ENCODE measurements at places on chromosomes 2 and 18.
A peak's percentile ranks its signal among the peaks of the same experiment; 100 is the strongest.

DNA sequence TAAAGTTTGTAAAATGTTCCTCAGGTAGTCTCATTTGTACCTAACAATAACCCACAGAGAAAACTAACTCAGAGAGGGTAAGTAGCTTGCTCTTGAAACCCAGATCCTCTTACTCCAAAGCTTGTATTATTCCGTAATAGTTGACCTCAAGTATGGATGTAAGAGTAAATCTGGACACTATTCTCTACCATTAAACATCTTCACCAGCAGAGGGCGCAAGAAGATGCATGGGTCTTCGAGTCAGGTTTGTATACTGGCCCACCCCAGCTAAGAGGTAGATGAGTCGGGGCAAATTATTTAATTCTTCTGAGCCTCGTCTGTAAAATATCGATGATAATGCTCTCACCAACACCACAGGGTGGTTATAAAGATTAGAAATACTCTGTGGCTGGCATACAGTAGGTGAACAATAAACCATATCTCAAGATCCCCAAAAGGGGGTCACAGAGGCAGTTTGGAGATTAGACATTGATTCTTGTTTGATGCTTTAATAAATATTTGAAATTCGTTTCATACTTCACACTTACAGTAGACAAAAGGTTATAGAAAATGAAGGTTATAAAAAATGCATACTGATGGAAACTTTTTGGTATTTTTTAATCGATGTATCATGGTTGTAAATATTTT, 3.5 kb upstream of the CABLES1 start:
- DNase-seq = peak; percentile 67

DNA sequence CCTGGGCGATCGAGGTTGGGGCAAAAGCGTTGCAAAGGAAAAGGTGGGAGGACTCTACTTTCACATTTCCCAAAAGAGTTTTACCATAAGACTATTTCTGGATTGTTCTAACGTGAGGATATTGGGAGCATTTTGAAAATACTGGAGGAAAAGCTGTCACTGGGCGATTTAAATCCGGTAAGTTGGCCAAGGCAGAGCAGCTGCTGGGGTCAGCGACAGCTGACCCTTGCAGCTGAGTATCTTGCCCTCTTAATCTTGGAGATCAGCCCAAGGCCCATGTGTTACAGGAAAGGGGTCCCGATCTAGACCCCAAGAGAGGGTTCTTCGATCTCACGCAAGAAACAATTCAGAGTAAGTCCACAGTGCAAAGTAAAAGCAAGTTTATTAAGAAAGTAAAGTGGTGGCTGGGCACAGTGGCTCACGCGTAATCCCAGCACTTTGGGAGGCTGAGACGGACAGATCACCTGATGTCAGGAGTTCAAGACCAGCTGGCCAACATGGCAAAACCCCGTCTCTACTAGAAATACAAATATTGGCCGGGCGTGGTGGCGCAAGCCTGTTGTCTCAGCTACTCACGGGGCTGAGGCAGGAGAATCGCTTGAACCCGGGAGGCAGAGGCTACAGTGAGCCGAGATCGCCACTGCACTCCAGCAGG, 964 bp upstream of the ST3GAL5 start:
- DNase-seq = no peak

DNA sequence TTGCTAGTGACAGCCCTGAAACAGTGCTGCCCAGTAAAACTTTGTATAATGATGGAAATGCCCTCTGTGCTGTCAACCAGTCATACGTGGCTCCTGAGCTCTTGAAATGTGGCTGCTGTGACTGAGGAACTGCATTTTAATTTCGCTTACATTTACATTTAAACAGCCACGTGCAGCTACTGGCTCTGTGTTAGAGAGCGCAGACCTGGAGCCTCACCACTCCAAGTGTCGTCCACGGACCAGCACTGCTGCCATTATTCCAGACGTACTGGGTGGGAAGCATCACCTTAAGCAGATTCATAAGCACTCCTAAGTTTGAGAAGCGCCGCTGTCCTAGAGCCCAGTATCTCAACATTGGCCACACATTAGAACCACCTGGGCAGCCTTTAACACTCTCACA, 77.0 kb upstream of the MGAT4A start:
- no peak for DNase-seq

DNA sequence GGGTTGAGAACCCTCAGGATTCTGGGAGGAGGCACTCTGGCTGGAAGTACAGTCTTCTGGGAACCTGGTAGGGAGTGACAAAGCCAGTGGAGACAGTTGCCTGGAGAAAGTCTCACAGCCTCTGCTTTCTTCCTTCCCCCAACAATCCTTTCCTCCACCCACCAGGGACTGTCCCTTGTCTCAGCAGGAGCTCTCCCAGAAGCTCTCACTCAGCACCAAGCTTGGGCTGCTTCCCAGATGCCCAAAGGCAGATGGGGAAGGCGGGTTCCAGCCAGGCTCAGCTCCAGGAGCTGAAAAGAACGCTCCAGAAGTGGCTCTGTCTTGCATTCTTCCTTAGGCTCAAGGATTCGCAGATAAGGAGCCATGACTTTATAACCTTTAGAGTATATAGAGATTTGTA, 7.6 kb upstream of the NAGK start:
- no peak for DNase-seq

DNA sequence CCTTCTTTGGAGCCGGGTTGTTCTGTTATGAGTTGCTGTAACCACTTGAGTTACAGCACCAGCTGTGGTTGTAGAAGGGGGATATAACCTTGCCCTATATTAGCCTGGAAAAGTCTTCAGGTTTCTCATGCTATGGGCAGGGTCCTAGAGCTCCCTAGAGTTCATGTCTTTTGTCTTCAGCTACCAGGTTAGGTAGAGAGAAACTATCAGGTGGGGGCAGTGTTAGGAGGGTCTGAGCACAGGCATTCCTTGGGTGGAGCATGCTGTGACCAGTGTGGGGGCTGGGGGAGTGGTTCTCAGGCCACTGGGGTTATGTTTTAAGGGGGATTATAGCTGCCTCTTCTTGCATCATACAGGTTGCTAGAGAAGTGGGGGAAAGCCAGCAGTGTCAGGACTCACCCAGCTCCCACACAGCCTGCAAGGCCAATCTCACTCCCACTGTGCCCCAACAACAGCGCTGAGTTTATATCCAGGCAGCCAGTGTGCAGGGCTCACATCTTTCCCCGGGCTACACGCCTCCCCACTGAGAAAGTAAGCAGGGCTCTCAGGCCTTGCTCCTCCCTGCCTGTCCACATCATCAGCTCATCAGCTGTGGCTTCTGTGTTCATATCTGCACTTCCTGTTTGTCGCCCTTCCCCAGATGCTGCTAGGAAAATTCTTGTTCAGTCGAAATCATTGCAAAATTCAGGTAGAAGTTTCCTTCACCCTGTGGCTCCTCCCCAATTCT, 133.8 kb upstream of the NRXN1 start:
- no peak for DNase-seq

DNA sequence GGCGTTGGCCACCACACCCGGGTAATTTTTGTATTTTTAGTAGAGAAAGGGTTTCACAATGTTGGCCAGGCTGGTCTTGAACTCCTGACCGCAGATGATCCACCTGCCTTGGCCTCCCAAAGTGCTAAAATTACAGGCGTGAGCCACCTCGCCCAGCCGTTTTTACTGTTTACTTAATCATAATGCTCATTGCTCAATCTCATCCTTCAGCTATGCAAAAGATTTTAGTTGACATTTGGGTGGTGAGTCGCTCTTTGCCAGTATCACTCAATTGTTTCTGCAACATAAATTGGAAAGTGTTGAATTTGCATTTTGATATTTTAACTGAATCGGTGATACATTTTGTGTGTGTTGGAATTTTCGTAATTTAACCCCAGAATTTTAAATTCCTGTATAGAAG, 7.8 kb upstream of the ZNF532 start:
- DNase-seq = no peak

- DNase-seq = no peak
Measured at GRCh38 chr2:12502759-12503158, 214.0 kb upstream of the TRIB2 start.

DNA sequence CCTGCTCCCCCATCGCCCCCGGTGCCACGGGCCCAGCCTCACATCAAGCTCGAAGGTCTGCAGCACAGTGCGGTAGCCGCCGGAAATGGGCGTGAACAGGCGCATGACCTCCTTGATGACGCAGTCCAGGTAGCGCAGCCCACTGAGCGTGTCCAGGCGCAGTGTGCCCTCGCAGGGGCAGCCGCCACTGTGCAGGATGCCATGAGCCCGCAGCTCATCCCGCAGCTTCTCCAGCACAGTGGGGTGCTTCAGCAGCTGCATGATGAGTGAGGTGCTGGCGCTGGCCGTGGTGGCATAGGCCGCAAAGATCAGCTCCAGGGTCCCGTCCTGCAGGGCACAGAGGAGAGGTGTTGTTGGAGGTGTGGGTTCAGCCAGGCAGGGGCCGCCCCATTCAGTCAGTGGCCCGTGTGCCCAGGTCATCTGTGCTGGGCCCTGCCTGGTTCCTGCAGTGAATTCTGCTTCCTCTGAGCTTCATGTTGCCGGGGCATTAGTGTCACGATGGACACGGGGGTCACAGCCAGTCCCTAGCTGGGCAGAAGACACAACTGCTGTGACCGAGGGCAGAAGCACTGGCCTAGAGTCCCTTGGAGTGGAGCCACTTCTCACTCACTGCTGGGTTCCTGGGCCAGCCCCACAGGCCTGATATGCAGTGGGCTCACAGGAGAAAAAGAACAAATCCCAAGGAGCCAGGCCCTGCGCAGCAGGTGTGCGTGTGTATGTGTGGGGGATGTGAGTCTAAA, 14.5 kb downstream of the CYP26B1 start:
- no peak for DNase-seq

DNA sequence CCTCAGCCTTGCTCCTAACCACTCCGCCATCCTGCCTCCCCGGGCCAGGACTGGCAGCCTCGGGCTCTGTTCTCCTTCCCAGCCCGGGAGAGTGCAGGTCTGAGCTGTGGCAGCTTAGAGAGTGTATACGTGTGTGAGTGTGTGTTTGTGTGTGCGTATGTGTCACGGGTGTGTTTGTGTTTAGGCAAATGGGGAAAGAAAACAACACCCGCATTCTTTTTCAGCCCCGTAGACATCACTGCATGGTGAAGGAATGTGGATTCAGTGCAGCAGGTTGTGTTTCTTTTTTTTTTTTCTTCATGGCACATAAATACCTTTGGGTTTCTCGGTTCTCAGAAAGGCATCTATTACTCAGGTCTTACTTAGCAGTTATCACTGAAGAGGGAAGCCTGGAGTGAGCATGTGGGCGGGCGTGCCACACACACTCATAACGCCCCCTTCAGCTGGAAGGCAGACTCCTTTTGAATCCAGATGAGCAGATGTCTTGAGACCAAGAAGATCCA, 44.2 kb downstream of the GLI2 start:
- DNase-seq = no peak

- no peak for DNase-seq
Measured at GRCh38 chr2:173104156-173104555, 28.5 kb downstream of the MAP3K20 start.

DNA sequence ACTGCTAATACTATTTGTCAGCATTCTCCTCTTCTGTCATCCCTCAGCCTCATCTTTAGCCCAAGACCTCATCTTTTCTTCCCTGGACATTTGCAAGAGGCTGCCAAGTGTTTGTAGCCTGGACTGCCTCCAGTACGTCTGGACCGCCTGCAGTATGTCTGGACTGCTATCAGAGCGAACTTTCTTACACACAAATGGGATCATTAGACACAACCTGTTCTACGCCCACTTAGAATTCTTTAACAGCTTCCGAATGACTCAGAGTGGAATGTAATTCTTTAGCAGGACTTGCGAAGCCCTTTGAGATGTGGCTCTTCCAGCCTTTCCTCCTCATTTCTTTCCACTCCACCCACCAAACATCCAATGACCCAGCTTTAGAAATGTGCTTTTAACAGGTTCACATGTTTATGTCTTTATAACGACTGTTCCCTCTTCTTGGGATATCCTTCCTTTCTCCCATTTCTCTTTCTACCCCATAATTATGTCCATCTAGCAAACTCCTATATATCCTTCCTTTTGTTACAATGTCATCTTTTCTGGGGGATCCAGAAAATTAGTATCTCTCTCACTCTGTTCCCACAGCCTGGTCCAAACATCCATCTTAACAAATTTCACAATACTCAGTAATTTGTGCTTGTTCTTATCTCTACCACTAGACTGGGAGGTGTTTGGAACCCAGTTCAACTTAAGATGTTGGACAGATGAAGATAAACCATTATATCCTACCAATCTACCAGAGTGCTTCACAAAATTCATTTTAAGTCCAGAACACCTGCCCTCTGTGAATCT, 171.3 kb upstream of the PGAP1 start:
- DNase-seq = no peak

- no peak for DNase-seq
Measured at GRCh38 chr18:63987743-63988142, 17.9 kb downstream of the SERPINB8 start.

- DNase-seq = no peak
Measured at GRCh38 chr2:171524018-171524401, 1.7 kb downstream of the CYBRD1 start.

DNA sequence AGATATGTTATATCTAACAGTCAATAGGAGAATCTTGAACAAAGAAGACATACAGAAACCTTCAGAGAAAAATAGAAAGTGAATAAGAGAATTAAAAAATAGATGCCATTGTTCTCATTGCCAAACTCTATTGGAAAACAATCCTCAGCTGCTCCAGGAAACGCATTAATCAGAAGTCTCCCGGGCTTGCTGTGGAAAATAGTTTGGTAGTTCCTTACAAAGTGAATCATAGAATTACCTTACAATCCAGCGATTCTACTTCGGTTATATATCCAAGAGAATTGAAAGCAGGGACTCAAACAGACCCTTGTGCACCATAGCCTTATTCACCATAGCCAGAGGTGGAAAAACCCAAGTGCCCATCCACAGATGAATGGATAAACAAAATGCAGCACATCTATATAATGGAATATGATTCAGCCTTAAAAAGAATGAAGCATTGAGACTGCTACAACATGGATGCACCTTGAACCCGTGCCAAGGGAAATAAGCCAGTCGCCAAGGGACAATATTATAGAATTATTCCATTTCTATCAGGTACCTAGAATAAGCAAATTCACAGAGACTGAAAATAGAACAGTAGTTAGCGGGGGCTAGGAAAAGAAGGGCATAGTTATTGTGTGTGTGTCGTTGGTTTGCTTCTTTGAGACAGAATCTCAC, 21.9 kb upstream of the CHRNA1 start:
- no peak for DNase-seq

DNA sequence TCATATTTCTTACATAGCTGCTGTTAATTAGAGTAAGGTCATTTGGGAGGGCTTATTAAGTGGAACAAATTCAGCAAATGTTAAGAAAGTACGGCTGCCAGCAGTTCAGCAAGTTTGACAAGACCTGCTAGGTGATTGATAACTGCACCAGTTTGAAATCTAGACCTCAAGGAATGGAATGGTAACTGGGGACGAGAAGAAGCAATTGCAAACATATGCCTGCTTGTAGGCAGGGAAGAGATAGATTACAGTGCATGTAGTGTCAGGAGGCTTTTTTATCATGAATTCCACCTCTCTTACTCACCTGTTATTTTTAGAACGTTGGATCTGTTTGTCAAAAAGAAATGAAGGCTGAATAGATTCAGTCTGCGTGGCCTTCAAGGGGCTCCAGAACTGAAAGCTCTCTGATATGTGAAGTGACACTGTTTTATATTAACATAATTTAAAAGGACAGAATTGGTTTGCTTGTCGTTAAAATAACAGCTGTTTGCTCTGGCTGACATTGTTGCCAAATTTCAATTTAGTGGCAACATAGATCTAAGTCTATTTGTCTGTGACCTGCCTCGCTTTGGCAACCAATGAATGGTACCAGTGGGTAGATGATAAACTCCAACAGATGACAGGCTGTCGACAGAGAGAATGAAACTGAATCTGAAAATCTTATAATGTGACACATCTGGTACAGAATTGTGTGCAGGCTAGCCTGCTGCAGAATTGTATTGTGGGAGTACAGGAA, 199.3 kb downstream of the ZNF407 start:
- no peak for DNase-seq

GRCh38 chr2:27736031-27736889, 35.3 kb upstream of the MRPL33 start:
- no peak for DNase-seq

- DNase-seq = no peak
Measured at GRCh38 chr2:210519594-210519993, 36.8 kb upstream of the CPS1 start.

Data from naive B cell (primary cell).